SK-N-DZ (cell line): ENCODE measurements at places on chromosomes 3 and 15.
A peak's percentile ranks its signal among the peaks of the same experiment; 100 is the strongest.

DNA sequence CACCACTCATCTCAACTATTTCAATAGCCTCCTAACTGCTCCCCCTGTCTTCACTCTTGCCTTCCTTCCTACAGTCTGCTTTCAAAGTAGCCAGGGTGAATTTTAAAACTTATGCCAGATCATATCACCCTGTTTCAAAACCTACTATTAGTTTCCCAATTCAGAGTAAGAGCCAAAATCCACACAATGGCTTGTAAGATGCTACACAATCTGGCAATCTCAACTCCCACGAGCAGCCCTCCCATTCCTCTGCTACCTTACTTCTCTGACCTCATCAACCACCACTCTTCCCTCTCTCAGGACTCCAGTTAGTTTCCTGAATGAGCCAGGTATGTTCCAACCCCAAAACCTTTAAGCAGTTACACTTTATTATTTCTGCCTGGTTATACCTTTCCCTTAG lies 62.5 kb downstream of the VPS13C start:
- no peak for DNase-seq

DNA sequence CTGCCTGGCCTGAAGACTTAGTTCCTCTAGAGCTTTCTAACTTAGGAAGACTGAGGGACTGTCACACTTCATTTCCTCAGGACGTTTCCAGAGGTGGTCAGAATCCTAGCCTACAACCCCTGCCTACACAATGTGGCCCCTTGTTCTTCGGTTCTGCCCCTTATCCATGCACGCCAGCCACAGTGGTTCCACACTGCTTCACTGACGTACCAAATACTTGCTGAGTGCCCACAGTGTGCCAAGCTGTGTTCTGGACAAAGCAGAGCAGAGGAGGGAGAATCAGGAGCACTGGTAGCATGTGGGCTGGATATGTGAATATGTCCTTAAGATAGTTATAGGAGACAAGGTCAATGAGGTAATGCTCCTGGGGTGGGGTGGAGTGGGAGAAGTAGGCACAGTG lies 70.5 kb upstream of the SAMMSON start:
- DNase-seq, result no peak

- no peak for DNase-seq
Measured at GRCh38 chr15:76386178-76386577, 49.6 kb downstream of the ISL2 start.

DNA sequence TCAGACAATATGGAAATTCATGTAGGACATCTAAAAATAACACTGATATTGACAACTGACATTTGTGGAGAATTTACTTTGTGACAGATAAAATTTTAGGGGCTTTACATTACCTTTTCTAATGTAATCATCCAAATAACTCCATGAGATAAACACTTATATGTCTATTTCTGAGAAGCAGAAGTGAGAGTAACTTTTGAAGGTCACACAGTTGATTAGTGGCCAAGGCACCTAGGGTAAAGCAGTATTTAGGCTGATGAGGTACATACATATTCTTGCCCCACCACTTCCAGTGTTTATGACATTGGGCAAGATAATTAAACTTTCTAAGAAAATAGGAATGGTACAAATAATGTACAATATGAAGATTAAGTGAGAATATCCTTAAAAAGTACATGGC lies 248.4 kb downstream of the CPNE4 start:
- DNase-seq, result no peak

GRCh38 chr3:106560451-106560966 lies 691.7 kb upstream of the CBLB start:
- DNase-seq, result no peak

DNA sequence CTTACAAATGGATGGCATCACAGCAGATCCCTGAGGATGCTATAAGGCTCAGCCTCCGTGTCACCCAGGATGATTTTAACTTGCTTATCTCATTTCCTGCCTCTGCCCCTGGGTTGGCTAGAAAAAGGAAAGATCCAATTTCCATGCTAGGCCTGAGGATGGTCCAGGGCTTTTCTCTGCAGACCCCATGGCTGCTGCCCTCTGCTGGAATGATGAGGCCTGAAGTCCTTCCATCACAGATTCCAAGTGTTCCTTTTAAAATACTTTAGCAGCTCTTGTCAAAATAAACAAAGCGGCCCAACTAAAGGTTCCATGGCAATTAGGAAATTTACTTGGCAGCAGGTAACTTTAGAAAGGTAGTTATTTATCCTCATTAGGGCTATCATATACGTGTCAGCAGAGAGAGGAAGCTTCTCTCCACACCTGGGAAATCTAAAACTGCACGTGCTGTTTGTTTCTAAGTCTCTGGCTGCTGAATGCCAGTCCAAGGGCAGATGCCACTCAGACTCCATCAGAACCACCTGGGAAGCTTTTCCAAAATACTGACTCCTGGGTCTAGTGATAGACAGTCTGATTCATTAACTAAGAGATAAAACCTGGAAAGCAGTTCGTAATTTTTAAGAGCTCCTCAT lies 401.9 kb upstream of the IL12A start:
- peak; percentile 68 for DNase-seq

- DNase-seq, result no peak
Measured at GRCh38 chr3:162884373-162884772, 1387.8 kb downstream of the OTOL1 start.

DNA sequence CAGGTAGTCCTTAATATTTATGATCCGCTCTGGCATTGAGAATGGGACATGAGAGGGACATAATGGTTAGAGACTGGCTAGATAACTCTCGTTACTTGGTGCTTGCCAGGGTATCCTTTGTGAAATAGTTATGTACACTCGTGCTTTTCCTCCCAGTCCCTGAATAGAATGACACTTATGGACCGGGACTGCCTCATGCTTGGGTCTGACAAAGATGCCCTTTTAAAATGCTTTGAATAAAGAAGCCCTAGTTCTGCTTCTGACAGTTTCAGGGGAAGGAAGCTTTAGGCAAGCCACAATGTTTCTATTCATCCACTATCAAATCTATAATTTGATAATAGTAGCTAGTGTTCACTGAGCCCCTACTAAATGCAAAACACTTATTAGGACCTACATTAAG lies 29.4 kb downstream of the POLR2M start:
- no peak for DNase-seq

GRCh38 chr15:34217587-34218225 lies 7.1 kb upstream of the EMC4 start:
- DNase-seq, result no peak

- DNase-seq, result no peak
Measured at GRCh38 chr3:152497457-152497856, 228.7 kb downstream of the MBNL1 start.

GRCh38 chr3:113241292-113242095 lies 30.1 kb downstream of the BOC start:
- peak; percentile 80 for DNase-seq

GRCh38 chr15:64749999-64750657 lies 25.3 kb downstream of the RBPMS2 start:
- peak; percentile 71 for DNase-seq

- no peak for DNase-seq
Measured at GRCh38 chr3:52398670-52399081, 46.2 kb downstream of the SEMA3G start.

- DNase-seq, result no peak
Measured at GRCh38 chr3:171198781-171199472, 172.4 kb upstream of the SLC2A2 start.

DNA sequence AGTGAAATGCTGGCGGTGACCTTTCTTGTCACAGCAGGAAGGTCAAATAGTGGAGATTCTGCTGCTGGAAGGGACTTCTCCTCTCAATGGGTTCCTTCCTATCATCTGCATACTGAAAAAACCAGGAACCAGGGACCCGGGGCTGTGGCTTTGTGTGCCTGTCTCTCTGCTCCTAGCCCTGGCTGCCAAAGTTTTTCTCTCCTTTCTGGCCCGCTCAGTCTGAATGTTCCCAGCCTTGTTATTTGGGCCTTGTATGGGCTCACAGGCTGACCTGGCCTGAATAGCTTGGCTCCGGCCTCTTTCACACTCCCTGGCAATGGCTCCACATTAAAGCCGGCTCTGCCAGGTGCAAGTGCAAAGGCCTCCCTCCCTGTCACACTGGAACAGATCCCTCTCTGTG lies 94.7 kb downstream of the LRIG1 start:
- no peak for DNase-seq

DNA sequence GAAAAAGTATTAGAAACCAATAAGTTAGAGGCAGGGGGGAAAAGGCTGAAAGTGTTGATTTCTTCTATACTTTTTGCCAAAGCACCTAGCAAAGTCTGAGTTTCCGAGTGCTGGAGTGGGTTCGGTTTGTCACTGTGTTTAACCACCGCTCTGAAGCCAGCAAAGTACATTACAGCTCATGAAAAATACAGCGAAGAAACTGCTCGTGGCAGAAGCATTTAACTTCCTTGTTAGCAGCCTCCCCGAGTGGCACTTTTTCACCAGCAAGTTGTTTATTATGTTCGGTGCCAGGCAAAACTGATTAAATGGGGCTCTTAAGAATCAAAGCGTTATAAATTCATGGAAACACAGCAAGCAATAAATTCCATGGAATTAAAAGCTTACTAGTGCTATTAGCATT lies 313.6 kb downstream of the FOXP1 start:
- no peak for DNase-seq

DNA sequence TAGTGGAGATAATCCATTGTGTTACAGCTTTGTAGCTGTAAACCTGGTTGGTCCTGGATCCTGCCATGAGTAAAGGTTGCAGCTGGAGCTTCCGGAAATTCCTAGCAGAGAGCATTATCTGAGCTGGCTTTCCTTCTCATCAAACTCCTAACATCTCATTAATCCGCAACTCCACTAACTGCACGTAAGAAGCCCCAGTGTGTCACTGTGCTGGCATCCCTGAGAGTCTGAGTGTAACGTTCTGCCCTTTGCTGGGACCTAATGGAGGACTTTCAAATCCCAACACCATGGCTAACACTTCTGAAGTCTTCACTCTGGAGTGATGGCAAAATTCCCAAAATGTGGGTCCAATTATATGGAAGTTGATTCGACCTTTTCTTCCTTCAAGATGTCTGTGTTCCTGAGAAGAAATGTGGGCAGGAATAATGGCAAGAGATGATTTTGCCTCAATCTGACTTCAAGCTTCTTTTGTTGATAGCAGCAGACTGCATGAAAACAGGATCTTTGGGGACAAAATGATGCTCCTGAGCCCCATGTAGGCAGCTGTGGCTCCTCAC lies 9.6 kb upstream of the TRPM1 start:
- DNase-seq, result no peak

GRCh38 chr3:151268267-151269235 lies 9.8 kb downstream of the P2RY14 start:
- DNase-seq, result no peak

DNA sequence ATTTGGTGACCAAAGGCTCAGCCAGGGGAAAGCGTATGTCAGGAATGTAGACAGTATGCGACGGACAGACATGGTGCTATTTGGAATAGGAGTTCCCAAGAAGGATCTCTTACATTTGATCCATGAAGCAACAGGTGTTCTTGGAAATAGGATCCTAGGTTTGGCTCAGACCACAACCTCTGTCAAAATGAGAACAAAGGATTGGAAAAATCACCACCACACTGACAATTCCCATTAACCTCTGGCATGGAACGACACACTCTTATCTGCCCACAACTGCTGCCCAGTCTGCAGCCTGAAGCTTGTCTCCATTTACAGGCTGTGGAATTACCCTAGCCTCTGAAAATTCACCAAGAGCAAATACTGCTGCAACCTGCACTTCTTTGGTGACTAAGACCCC lies 33.6 kb upstream of the LRRN1 start:
- DNase-seq, result no peak

GRCh38 chr15:63482874-63483323 lies 21.5 kb upstream of the USP3 start:
- DNase-seq, result no peak

DNA sequence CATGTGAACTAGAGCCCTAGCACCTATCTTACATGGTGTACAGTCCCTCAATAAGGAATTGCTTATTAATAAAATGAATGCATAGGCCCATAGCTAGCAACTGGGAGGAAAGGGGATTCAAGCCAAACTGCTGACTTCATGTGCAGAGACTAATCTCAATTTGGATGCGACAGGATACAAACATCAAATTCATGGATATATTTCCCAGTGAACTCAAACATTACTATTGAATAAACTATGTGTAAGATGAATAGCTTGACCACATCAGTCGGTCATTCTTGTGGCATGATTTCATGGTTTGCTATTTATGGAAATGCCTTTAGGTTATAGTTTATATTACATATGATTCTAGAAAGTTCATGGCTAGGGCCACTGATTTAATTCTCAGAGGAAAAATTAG lies 268.6 kb upstream of the SLITRK3 start:
- DNase-seq, result no peak

GRCh38 chr3:134407239-134407625 lies 33.0 kb upstream of the AMOTL2 start:
- peak; percentile 18 for DNase-seq

DNA sequence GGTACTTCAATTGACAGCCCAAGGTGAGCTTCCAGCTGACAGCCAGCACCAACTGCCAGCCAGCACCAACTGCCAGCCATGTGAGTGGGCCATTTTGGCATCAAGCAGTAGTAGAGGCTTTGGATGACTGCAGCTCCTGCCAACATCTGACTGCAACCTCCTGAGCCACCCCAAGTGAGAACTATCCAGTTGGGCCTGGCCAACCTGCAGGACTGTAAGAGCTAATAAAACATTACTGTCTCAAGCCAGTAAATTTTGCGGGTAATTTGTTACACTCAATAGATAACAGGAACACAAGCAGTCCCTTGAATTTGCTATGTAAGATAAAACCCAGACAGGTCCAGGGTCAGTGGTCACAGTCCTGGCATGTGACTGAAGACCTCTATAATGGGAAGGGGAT lies 29.7 kb downstream of the EPHB1 start:
- no peak for DNase-seq

GRCh38 chr3:37924453-37924852 lies 62.8 kb downstream of the CTDSPL start:
- DNase-seq, result no peak

- DNase-seq, result peak; percentile 27
Measured at GRCh38 chr15:101501703-101502373, 12.3 kb upstream of the PCSK6 start.

GRCh38 chr3:170203457-170203856 lies 18.8 kb upstream of the PRKCI start:
- no peak for DNase-seq

DNA sequence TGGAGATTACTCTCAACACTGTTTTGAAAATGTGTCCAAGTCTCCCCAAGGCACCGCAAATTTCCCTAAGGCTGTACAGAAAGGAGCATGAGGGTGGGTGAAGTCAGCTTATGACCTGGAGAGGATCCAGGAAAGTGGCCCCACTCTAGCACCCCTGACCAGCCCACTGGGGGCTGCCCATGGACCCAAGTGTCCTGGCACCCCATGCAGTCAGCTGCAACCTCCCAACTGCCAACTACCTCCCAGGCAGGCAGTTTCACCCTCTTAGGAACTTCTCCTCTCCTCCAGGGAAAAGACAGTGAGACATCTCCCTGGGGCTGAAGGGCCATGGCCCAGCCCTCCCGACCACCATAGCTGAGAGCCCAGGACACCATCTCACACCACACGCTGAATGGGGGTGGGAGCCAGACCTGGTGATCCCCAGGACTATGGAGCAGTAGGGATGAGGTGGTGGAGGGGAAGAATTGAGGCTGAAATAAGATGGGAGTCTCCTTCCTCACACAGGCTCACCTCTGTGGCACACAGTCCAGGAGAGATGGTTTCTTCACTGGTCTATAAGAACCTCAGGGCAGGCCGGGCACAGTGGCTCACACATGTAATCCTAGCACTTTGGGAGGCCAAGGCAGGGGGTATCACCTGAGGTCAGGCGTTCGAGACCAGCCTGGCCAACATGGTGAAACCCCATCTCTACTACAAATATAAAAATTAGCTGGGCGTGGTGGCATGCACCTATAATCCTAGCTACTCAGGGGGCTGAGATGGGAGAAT lies 104.4 kb downstream of the DAPK2 start:
- no peak for DNase-seq

GRCh38 chr3:105394177-105394576 lies 27.5 kb downstream of the ALCAM start:
- no peak for DNase-seq
